ENCODE measurements at places on chromosomes 5 and 9. TPM values are rescaled to one million over a fixed set of nuclear protein-coding genes. Genes with fewer than 3 reads are reported as not detected.

Gene ZDHHC11B
- 1.3 TPM for polyA plus RNA-seq

Gene PAEP
- not detected for polyA plus RNA-seq

DNA sequence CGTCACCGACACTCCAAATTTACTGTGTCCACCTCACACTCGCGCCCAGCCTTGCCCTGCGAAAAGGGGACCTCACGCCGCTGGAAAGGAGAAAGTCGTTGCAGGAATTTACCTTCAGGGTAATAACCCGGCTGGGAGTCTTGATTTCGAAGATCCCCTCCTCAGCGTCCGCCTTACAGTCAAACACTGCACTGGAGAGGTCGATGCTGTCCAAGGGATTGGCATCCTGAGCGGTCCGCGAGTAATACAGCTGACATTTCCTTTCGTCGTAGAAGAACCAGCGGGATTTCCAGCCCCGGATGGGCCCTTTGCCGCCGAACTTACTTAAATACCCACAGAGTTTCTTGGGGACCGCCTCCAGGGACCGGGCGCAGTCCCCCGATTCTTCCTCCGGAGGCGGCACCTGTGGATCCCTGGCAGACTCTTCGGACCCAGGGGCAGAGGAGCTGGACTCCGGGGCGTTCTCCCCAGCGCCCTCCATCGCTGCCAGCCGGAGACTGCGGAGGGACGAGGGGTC, 330 bp downstream of the TBC1D2 start:
- H3K4me1 ChIP-seq, result peaks cover 6% of the 10 kb centered on the region
- H3K36me3 ChIP-seq, result no peaks in the 10 kb centered on the region
- DNase-seq, result no peak
- no peaks in the 10 kb centered on the region for H3K27me3 ChIP-seq
- H3K4me3 ChIP-seq, result peak overlapping the region; percentile 93

Gene PTGS1
- 5.6 TPM for polyA plus RNA-seq

- H3K27ac ChIP-seq, result no peak overlapping the region
- no peak overlapping the region for H3K4me3 ChIP-seq
- H3K4me1 ChIP-seq, result no peaks in the 10 kb centered on the region
- no peaks in the 10 kb centered on the region for H3K27me3 ChIP-seq
Observed at GRCh38 chr5:81045389-81045807, 85.2 kb downstream of the RASGRF2 start.

DNA sequence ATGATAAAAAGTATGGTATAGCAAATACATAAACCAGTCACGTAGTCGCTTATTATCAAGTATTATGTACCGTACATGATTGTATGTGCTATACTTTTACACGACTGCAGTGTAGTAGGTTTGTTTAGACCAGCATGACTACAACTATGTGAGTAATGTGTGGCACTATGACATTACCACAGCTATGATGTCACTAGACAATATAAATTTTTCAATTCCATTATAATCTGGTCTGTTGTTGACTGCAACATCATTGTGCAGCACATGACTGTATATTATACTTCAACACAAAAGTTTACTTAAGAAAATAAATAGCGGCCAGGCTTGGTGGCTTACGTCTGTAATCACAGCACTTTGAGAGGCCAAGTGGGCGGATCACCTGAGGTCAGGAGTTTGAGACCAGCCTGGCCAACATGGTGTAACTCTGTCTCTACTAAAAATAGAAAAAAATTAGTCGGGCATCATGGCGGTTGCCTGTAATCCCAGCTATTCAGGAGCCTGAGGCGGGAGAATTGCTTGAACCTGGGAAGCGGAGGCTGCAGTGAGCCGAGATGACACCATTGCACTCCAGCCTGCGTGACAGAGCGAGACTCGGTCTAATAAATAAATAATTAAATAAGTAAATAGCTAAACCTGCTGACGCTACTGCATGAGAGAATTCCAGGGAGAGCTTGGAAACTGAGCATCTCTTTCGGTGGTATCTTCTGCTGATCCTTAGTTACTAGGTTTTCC, 24.6 kb upstream of the JADE2 start:
- peaks cover 30% of the 10 kb centered on the region for H3K4me1 ChIP-seq
- H3K36me3 ChIP-seq, result no peaks in the 10 kb centered on the region
- H3K4me3 ChIP-seq, result no peak overlapping the region
- no peaks in the 10 kb centered on the region for H3K27me3 ChIP-seq

DNA sequence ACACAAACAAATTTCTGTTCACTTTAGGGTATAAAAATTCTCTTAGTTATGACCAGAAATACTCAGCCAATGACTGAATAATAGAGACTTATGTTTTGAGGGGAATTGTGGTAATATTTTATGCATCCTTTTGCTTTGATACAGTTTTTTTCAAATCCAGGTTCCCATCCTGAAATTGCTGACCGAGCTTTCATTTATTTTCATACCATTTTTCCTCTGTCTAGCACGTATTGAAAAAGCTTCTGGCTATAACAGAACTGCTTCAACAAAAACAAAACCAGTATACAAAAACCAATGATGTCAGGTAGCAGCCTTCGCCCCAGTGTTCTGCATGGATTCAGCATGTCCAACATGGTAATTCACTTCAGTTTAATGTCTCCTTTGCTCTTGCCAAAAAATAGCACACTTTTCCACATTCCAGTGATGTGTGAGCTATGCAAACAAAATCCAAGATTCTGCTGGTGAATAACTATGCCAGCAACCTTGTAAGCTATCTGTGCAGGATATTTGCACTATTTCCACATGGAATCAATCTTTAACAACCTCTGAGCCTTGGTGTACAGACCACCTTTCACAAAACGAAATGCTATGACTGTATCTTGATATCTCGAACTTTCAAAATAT, 22.0 kb downstream of the CCNH start:
- H3K4me3 ChIP-seq, result no peak overlapping the region
- no peaks in the 10 kb centered on the region for H3K4me1 ChIP-seq
- DNase-seq, result no peak
- H3K27ac ChIP-seq, result no peak overlapping the region

DNA sequence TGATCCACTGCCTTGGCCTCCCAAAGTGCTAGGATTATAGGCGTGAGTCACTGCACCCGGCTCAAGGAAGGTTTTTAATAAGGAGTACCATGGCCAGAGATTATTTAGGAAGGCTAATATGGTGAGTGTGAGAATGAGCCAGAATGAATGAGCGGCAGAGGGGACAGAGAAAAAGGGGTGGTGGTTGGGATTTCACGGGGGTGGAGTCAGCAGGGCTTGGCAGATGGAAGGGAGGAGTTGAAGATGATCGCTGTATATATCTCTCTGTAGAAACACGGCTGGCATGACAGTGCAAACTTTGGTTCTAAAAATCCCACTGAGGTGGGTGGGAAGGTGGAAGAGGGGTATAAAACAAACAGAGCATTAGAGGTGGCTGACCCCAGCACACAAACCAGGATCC, 176.7 kb upstream of the TBC1D2 start:
- no peaks in the 10 kb centered on the region for H3K36me3 ChIP-seq
- no peaks in the 10 kb centered on the region for H3K27me3 ChIP-seq
- no peak for DNase-seq
- no peak overlapping the region for H3K27ac ChIP-seq
- no peaks in the 10 kb centered on the region for H3K4me1 ChIP-seq
- no peak overlapping the region for H3K4me3 ChIP-seq

DNA sequence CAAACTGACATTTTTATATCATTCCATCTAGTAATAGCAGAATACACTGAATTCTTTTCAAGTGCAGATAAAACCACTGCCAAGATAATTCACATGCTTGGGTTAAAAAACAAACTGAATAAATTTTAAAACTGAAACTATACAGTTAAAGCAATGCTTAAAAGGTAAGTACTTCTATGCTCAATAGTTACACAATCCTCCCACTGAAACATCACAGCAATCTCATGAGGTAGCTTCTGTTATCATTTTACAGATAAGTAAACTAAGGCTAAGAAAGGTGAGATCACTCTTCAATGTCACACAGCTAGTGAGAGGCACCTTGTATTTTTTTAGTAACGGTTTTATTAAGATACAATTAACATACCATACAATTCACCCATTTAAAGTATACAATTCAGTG, 13.4 kb upstream of the GOLGA1 start:
- H3K27me3 ChIP-seq, result no peaks in the 10 kb centered on the region
- no peak overlapping the region for H3K4me3 ChIP-seq
- no peak for DNase-seq

Gene LMNB1
- 0.66 TPM for polyA plus RNA-seq

GRCh38 chr5:157845914-157846598, 12.9 kb downstream of the CLINT1 start:
- peaks cover 4% of the 10 kb centered on the region for H3K36me3 ChIP-seq
- DNase-seq, result no peak
- no peak overlapping the region for H3K4me3 ChIP-seq
- H3K27me3 ChIP-seq, result no peaks in the 10 kb centered on the region
- peaks cover 8% of the 10 kb centered on the region for H3K4me1 ChIP-seq

- H3K27me3 ChIP-seq, result no peaks in the 10 kb centered on the region
- DNase-seq, result no peak
- H3K36me3 ChIP-seq, result no peaks in the 10 kb centered on the region
- no peaks in the 10 kb centered on the region for H3K4me1 ChIP-seq
Observed at GRCh38 chr9:107660976-107661375, 171.4 kb upstream of the KLF4 start.

GRCh38 chr9:38068701-38069628, at the start of gene SHB:
Gene SHB (minus strand): TSS chr9:38069227. CDS start chr9:38068645, 582 bp downstream.
- H3K27ac ChIP-seq, result peak within 1 kb of the TSS; percentile 97
- no peaks in the 10 kb centered on the region for H3K27me3 ChIP-seq
- no peaks in the 10 kb centered on the region for H3K36me3 ChIP-seq
- peak; percentile 89 for DNase-seq

DNA sequence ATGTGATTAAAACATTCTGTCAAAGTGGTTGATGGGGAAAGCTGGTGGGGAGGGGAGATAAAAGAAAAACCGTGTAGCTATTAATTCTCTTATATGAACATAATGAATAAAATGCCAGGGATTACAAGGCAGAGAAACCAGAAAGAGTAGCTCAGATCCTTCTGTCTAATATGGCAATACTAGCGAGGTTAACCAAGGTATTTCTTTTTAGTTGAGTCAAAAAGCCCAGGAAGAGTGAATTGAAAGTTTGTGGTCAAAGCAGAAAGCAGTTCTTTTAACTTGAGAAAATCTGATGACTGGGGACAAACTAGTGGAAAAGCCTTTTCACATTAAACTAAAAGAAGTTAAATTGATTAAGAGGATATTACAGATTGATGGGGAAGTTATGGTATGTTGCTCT, 76.0 kb downstream of the ERBIN start:
- no peaks in the 10 kb centered on the region for H3K27me3 ChIP-seq
- no peak overlapping the region for H3K27ac ChIP-seq
- no peak for DNase-seq
- no peaks in the 10 kb centered on the region for H3K4me1 ChIP-seq
- H3K36me3 ChIP-seq, result no peaks in the 10 kb centered on the region

DNA sequence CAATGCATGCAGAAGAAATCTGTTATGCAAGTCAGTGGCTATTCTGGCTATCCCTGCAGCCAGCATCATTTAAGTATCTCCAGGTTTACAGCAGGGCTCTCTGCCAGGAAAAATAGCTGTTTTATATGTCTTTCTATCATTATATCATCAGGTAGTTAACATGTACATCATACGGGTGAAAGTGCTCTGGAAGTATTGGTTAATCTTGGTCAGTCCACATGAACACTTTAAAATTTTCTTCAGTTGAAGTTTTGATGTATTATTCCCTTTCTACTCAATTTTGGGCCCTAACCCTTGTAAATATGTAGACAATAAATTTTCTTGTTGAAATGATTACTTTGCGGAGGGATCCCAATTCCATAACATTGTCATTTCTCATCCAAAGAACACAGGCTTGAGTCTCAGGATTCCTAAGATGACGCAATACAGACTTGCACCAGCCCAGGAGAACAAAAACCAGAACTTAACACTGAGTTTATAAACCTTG, 67.5 kb downstream of the SEMA6A start:
- no peak for DNase-seq
- H3K27me3 ChIP-seq, result no peaks in the 10 kb centered on the region
- no peak overlapping the region for H3K4me3 ChIP-seq
- H3K36me3 ChIP-seq, result no peaks in the 10 kb centered on the region
- peaks cover 11% of the 10 kb centered on the region for H3K4me1 ChIP-seq

- H3K36me3 ChIP-seq, result no peaks in the 10 kb centered on the region
- H3K27ac ChIP-seq, result no peak overlapping the region
Observed at GRCh38 chr5:169832845-169833244, 147.4 kb downstream of the INSYN2B start.

GRCh38 chr9:88388886-88389605, 802 bp downstream of the SPIN1 start:
- no peaks in the 10 kb centered on the region for H3K4me1 ChIP-seq
- no peaks in the 10 kb centered on the region for H3K36me3 ChIP-seq
- H3K27ac ChIP-seq, result peak overlapping the region; percentile 71
- H3K4me3 ChIP-seq, result peak overlapping the region; percentile 88
- no peak for DNase-seq

Gene GARIN3
- not detected for polyA plus RNA-seq

Gene PCDHGA7
- 0.35 TPM for polyA plus RNA-seq

Gene LPAR1
- polyA plus RNA-seq, result 4.5 TPM

Gene PCDH12
- polyA plus RNA-seq, result 1.5 TPM

Gene OR1K1
- not detected for polyA plus RNA-seq

GRCh38 chr9:81848472-81848871, 79.8 kb upstream of the SPATA31D4 start:
- H3K4me1 ChIP-seq, result peaks cover 9% of the 10 kb centered on the region
- no peaks in the 10 kb centered on the region for H3K27me3 ChIP-seq
- H3K36me3 ChIP-seq, result no peaks in the 10 kb centered on the region
- no peak overlapping the region for H3K27ac ChIP-seq
- DNase-seq, result no peak

GRCh38 chr9:37030611-37030939, 3.5 kb downstream of the PAX5 start:
- peaks cover 34% of the 10 kb centered on the region for H3K4me1 ChIP-seq
- no peak for DNase-seq
- peaks cover 98% of the 10 kb centered on the region for H3K27me3 ChIP-seq
- H3K36me3 ChIP-seq, result no peaks in the 10 kb centered on the region
- H3K27ac ChIP-seq, result no peak overlapping the region
- no peak overlapping the region for H3K4me3 ChIP-seq

DNA sequence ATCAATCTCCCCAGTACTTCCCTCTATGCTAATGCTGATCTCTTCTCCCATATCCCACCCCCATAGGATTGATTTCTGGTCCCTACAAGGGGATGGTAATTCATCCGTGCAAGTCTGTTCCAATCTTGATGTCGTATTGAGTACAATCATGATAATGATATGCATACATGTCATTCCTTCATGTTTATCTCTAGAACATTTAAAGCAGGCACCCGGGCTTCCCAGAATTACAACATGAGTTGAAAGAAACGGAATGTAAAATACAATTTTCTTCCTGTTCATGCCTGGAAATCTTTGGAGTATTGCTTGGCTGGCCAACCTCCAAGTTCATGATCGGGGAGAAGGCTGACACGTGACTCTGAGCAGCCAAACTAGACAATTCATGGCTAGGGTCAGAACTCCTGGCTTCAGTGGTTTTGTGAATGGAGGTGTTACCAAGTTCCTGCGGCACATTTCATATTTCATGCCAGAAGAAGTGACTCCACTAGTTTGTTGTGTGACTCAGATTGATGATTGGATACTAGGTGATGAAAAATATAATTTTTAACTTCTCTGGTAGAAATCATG, 66.6 kb downstream of the C9orf152 start:
- no peaks in the 10 kb centered on the region for H3K27me3 ChIP-seq
- peaks cover 2% of the 10 kb centered on the region for H3K36me3 ChIP-seq
- no peak for DNase-seq
- no peak overlapping the region for H3K4me3 ChIP-seq

Gene SEPTIN8
- polyA plus RNA-seq, result 5.7 TPM

Gene FAM78A
- 5.3 TPM for polyA plus RNA-seq

Measured in psoas muscle (tissue), 8 donors.